ENCODE measurements at places on chromosomes 5 and 9. TPM values are rescaled to one million over a fixed set of nuclear protein-coding genes. Genes with fewer than 3 reads are reported as not detected.

The PCDHGA2 gene
- 0.08 TPM for total RNA-seq

GRCh38 chr5:148751025-148751424 lies 75.4 kb upstream of the ADRB2 start:
- DNase-seq, result no peak

The PCDHGB2 gene
- 0.20 TPM for total RNA-seq

The GLDC gene
- total RNA-seq, result 18.4 TPM

DNA sequence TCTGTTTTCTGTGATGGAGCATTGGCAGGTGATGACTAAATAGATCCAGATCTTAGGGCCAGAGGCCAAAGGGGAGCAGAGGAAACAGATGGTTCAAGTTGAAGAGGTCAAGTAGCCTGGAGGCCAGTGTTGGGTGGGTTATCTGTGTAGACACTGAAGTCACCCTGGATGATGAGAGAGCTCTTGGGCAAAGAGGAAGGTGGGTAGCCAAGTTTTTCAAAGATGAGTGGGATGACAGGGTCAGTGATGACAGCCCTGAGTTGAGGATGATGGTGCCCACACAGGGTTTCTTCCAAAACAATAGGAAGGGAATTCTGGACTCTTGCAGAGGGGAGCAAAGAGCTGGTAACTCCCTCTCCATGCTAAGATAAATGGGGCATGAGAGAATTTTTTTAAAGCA lies 76.6 kb downstream of the CD180 start:
- DNase-seq, result no peak

The OLFML2A gene
- total RNA-seq, result 2.6 TPM

DNA sequence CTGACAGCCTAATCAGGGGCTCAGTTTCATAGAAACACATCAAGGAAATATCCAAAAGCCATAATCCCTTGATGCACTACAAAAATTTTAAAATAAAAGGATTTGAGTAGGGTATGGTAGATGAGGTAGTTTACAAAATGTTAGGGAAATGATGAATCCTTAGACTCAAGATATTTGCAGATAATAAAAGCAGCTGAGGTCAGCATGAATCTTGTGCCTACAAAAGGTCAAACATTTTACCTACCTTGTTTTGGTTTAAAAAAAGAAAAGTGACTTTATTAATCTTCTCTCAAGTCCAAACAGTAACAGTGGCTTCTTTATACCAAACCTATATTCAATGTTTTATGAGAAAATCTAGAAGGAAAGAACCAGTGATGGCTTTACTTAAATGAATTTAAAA lies 135.5 kb downstream of the BNC2 start:
- no peak for DNase-seq

DNA sequence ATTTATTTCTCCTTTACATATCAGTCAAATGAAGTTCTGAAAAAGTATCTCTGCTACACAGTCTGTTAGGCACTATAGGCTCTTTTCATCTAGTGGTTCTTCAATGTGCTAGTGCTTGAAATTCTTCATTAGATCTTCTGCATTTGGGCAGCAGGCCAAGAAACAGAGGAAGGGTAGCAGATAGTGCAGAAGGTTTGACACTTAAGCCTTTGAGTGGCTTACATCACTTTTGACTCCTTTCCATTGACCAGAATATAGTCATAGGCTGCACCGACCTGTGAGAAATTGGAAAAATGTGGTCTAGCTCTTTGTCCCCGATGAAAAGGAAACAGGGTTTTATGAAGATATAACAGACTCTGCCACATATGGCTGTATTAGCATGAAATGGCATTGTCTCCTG lies 459.5 kb upstream of the PTGER4 start:
- DNase-seq, result no peak

The PCDHGA7 gene
- total RNA-seq, result 0.10 TPM

- DNase-seq, result no peak
These were observed 158.5 kb downstream of the SLIT3 start for GRCh38 chr5:169142264-169142970.

The SPATA31C1 gene
- not detected for total RNA-seq
